CD4-positive, alpha-beta T cell treated with Interleukin-6 for 4 hours (primary cell): ENCODE measurements at places on chromosomes 6 and 20.

DNA sequence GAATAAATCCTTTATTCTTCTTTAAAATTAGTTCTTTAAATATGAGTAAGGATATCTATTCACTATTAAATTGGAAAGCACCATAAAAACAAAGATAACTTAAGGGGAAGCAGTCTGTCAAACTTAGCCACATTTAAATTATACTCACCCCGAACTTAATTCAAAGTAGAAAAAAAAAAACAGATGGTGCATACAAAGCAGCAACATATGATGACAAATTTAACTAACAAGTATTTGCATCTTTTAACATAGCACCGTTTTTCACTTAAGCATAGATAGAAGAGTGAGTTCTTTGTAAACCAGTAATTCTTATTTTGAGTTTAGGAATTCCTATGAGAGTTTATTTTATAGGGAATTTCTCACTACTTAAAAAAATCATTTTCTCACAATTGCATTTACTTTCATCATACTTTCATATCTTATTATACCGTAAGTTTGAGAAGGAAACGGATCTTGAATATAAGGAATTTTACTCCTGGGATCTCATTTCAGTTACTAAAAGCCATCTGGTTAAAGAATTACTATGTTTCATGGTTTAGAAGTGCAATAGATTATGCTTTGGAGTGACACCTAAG, 828.2 kb upstream of the MAP3K7 start:
- no peak for DNase-seq

GRCh38 chr6:107941627-107942026, 16.4 kb downstream of the SEC63 start:
- DNase-seq = no peak

GRCh38 chr6:27091661-27092315, 155.7 kb upstream of the PRSS16 start:
- DNase-seq = peak; percentile 18

GRCh38 chr20:52473186-52473585, 281.6 kb upstream of the ZFP64 start:
- DNase-seq = no peak

DNA sequence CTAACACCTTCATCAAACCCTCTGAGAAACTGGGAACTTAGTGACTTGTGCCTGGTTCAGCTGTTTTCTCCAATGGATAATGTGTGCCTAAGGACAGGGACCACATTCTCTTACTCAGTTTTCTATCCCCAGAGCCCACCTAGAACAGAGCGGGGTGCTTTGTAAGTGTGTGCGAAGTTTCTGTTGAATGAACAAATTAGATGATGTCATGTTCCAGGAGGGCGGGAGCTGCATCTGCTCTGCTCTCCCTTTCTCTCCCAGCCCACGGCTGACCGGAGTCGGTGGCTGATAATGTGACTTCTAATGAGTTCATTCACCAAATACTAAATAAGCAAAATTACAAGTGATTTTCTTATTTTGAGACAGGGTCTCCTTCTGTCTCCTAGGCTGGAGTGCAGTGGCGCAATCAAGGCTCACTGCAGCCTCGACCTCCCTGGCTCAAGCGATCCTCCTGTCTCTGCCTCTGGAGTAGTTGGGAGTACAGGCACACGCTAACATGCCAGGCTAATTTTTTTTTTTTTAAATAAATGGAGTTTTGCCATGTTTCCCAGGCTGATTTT, 60.7 kb upstream of the FNDC1 start:
- DNase-seq = no peak

- DNase-seq = peak; percentile 81
Observed at GRCh38 chr6:132798869-132799538, 567 bp upstream of the SLC18B1 start.

GRCh38 chr6:1856381-1856780, 246.7 kb downstream of the FOXC1 start:
- DNase-seq = no peak

GRCh38 chr6:148041546-148041945, 301.1 kb upstream of the SASH1 start:
- no peak for DNase-seq

- DNase-seq = no peak
Observed at GRCh38 chr6:31740397-31741223, 805 bp downstream of the MSH5 start.

- no peak for DNase-seq
Observed at GRCh38 chr6:55654445-55654844, 75.5 kb upstream of the HMGCLL1 start.

GRCh38 chr20:8432435-8433148, 300.5 kb downstream of the PLCB1 start:
- no peak for DNase-seq

DNA sequence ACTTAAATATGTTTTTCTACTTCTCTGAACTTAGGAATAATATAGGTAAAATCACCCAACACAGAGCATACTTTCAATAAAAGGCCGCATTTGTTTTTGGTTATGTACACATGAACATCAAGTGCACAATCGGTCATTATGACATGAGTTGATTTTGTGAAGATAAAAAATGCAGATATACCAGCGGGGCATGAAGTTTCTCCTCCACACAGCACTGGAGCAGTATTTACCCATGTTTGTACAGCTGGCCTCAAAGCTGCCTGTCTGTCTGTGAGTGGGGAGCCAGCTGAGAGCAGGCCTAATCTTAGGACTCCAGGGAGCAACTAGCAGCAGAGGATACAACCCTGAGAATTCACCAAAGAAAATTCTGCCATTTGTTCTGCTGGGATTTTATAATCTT, 206.5 kb downstream of the TPBG start:
- no peak for DNase-seq

DNA sequence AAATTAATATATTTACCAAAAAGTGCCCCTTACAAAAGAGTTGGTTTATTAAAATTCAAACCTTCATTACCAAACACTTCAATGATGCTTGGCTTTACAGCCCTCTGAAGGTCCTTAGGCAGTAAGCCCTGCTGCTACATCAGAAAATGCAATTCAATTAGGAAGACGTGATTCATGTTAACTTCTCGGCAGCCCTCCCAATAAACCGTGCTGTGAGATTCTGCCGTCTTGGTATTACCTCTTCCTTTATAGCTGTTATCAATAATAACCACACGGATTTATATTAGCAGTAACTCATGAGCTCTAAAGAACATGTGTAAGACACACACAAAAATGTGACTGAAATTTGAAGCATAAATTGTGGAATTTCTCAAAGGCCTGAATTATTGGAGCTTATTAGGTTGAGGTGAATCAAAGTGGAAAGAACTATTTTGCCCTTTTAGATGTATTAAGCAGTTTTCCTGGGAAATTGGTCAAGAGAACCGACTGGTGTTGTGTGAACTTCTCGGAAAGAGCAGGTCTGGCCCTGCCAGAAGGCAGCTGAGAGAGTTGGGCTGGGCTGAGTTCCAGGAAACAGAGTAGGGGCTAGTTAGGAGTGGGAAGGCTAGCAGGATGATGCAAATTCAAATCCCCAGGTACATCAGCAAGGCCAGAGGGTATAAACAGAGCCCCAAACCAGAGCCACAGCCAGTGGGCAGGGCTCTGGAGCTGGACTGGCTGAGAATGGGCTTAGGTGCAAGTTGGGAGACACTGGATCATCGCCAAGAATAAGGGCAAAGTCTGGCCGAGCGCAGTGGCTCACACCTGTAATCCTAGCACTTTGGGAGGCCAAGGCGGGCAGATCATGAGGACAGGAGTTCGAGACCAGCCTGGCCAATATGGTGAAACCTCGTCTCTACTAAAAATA, 33.1 kb downstream of the FGD2 start:
- DNase-seq = no peak

DNA sequence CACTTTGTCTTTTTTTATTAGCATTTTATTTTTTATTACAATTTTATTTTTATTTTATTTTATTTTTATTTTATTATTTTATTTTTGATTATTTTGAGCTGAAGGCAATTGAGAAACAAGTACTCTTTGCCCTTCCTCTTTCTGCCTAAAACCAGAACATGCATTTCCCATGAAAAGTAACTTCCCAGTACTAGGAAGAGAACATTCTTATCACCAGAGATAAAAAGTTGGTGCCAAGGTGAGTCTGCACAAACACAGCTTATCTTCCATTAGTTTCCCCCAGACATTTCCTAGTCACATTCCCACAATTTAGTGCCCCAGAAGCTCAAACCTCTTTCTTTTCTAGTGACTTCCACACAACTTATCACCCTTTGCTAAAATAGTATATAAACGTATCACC, 84.8 kb downstream of the CD24 start:
- DNase-seq = no peak

- no peak for DNase-seq
Observed at GRCh38 chr6:16243055-16243454, 4.7 kb downstream of the GMPR start.

DNA sequence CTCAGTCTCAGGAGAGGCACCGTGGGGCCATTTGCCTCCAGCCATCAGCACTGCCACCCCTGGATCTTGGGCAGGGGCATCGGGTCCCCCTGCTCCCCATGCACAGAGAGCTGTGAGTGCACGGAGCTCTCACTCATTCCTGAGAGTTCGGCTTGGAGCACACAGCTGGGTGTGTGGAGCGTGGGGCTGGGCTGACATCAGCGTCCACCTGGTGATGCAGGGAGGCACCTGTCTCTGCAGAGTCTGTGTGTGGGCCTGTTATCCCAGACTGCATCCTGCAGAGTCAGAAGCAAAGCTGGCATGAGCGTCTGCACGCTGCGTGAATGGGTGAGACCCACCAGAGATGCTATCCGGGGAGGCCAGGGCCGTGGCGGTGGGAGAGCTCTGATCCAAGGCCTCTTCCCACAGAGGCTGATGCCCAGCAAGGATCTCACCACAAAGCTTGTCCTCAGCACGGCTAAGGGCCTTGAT, 248.8 kb upstream of the AFDN start:
- DNase-seq = no peak

GRCh38 chr6:9484091-9484490, 930.8 kb downstream of the TFAP2A start:
- no peak for DNase-seq

- no peak for DNase-seq
Observed at GRCh38 chr20:52290569-52290968, 99.0 kb upstream of the ZFP64 start.

- no peak for DNase-seq
Observed at GRCh38 chr6:24584382-24584720, 61.6 kb downstream of the KIAA0319 start.

- DNase-seq = peak; percentile 31
Observed at GRCh38 chr20:45052698-45053429, 48.1 kb downstream of the KCNS1 start.

DNA sequence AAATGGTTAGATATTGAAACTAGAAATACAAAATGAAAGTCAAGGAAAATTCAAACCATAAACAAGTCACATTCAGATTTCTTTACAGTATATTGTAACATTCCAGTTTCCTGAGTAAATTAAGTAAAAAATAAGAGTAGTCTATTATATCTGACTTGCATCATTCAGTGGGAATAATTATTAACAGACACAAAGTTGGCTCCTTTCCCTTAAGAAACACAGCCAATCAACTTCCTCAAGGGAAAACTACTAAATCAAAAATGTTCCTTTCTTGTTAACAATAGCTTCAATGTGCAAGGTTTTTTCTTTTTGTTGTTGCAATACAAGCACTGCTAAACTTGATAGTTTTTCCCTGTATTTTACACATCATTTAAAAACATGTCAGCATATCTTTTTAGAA, 33.2 kb downstream of the DNAAF9 start:
- no peak for DNase-seq

GRCh38 chr6:1378065-1379016, 11.0 kb upstream of the FOXF2 start:
- DNase-seq = no peak

DNA sequence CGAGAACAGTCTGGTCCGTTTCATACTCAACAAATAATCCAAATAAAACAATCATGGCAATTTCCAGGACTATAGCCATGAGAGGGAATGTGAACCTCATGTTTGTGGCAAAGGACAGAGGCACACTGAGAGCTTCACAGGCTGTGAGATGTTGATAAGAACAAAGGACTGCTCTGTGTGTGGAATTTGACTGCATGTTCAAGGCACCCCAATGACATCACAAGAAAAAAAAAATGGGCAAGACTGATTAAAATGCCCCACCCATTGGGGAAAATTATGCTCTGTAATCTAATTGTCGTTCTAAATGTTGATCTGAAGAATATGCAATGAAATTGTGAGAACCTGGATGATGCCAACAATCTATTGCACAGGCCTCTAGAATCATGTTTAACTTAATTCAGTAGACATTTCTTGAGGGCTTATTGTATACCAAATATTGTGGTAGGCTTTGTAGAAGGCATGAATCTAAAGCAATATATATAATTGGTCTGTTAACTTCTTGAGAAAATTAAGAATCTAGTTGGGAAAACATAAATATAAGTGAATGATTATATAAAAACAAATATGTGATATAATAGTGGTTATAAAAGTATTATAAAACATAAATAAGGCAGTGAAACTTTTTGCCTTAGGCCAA, at the start of gene RHAG:
Gene RHAG, minus strand, starts transcription at position 127 of the 637 bp plus-strand sequence. Its CDS starts 27 bp downstream, at position 100.
- DNase-seq = no peak

DNA sequence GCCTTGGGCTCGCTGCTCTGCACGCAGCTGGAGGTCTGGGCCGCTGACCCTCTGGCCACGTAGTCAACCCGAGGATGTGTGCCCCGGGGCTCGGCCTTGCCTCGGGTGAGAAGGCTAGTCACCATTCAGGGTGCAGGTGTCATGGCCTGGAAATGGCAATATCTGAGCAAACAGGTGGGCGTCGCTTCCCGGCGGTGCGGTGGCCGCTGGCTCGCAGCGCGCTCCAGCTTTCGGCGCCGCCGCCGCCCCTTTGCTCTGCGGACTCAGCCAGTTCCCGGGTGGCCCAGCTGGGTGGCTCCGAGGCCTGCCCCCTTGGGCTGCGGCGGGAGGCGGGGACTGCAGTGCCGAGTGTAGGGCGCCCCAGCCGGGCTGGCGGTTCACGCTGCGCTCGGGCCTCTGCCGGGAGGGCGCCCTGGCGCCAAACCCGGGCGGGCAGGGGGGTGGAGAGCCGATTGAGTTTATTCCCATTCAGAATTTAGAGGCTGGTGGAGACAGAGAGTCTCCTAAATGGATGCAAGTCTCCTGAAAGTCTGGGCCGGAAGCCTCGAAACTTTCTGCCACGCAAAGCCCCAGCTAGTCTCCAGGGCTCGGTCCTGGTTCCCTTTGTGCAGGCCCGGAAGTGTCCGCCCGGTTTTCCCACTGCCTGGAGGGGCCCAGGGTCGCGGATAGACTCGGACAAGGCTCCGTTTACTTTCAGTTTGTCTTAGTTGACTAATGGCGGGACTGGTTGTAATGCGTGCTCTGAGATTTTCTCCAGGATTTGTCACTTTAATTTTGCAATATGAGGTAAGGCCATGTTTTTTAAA, 11.3 kb upstream of the TFAP2A start:
- no peak for DNase-seq

DNA sequence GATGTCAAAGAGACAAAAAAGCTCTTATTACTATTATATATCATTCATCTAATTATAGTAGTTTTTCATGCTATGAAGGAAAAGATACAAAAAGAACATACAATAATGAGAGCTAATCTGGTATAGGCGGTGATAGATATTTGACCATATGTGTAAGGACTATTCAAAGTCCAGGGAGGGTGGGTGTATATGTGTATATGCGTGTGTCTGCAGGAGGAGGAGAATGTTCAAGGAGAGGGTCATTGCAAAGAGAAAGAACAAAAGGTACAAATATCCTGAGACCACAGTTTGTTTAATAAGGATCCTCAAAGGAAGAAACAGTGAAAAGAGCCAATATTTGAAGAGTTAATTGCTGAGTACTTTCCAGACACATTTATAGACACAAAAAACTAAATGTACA, 1288.6 kb upstream of the CITED2 start:
- DNase-seq = no peak

- no peak for DNase-seq
Observed at GRCh38 chr6:6556161-6556737, 32.3 kb upstream of the LY86 start.
